Tibial nerve (tissue), 4 donors: ENCODE measurements at places on chromosomes 7 and 10. TPM values are rescaled to one million over a fixed set of nuclear protein-coding genes. Genes with fewer than 3 reads are reported as not detected.

The STAG3 gene
- total RNA-seq: 7.1 TPM

The ANKRD61 gene
- total RNA-seq: not detected

The GLUD1 gene
- 241 TPM for total RNA-seq

The AP3M1 gene
- total RNA-seq: 15.3 TPM

The CHAT gene
- not detected for total RNA-seq

The FAM237B gene
- not detected for total RNA-seq

The SORBS1 gene
- total RNA-seq: 590 TPM

The FBXO24 gene
- not detected for total RNA-seq

The CC2D2B gene
- total RNA-seq: 23.7 TPM

The ANKRD26 gene
- 12.9 TPM for total RNA-seq

The PLXDC2 gene
- 78.1 TPM for total RNA-seq

The CPVL gene
- total RNA-seq: 5.7 TPM

The SEMA3A gene
- total RNA-seq: 9.3 TPM

The UNCX gene
- total RNA-seq: not detected

The BCL7B gene
- 56.1 TPM for total RNA-seq

The NDUFB2 gene
- 122 TPM for total RNA-seq

The AQP1 gene
- total RNA-seq: 573 TPM

The ADAM22 gene
- total RNA-seq: 4.2 TPM

The NKX6-2 gene
- total RNA-seq: 10.3 TPM

The CALHM3 gene
- total RNA-seq: not detected

The SLC26A5 gene
- total RNA-seq: 0.42 TPM

The ACTR3C gene
- total RNA-seq: 0.44 TPM

The FAM13C gene
- total RNA-seq: 36.9 TPM

The CTTNBP2 gene
- total RNA-seq: 19.3 TPM

The GSDME gene
- total RNA-seq: 5.3 TPM

The PEX1 gene
- 24.6 TPM for total RNA-seq

The CUBN gene
- total RNA-seq: 9.2 TPM

The CRHR2 gene
- 0.44 TPM for total RNA-seq

The SKIDA1 gene
- total RNA-seq: 5.2 TPM

The SPDYE5 gene
- total RNA-seq: not detected

The ZNF394 gene
- total RNA-seq: 44.6 TPM

The GDI2 gene
- 187 TPM for total RNA-seq

The GCK gene
- not detected for total RNA-seq

The MEIG1 gene
- not detected for total RNA-seq

The PIK3CG gene
- total RNA-seq: 9.3 TPM
